Fibroblast of villous mesenchyme (primary cell): ENCODE measurements at places on chromosomes 4 and X. TPM values are rescaled to one million over a fixed set of nuclear protein-coding genes. Genes with fewer than 3 reads are reported as not detected.
A peak's percentile ranks its signal among the peaks of the same experiment; 100 is the strongest.

DNA sequence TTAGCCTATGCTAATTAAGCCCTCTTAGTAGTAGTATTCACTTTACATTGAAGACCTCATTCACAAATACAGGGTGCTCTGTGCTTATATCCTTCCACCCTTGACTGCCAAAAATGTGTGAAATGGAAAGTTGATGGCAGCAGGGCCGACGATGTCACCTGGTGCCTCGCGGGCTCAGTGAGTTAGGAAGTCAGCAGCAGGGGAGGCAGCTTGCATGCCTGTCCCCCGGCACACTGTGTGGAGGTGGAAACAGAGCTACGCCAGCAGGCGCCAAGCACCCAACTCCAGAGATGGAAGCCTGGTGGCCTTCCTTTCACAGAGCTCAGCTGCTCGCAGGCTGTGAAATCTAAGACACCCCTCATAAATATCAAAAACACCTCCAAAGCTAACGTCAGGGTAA, 8.4 kb downstream of the MSL3 start:
- DNase-seq, result no peak

RAB39B gene
- total RNA-seq, result under 0.01 and 0.43 TPM in 2 replicates

DNA sequence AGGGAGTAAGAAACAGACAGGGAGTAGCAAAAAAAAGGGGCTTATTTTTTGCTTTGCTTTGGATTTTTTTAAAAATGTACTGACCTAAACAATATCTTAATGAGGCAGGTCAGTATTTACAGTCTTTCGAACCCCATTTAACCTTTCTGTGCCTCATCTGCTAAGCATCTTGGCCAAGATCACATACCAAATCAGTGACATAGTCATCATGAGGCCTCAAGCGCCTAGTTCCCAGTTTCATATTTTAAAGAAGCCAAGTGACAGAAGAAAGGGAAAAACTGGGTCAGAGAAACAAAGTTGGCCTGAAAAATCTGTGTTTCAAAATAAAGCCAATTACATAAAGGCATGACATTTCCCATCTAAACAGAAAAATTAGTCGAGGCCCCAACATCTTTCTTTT, 94.6 kb upstream of the WDR44 start:
- peak; percentile 75 for DNase-seq

DNA sequence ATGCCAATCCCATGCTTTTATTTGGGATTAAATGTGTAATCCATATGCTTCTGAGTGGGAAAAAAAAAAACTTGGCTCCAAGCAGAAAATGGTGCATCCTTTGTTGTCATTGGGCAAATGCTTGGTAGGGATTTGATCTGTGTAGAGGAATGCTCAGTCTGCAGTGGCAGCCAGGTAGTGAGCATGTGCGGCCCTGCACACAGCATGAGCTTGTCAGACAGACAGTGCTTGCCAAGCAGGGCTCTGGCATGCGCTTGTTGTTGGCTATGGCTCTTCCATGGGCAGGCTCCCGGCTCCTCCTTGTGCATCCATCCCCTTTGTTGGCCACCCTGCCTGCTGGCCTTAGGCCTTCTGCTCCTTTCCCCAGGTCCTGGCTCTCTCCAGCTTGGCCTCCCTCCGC, 130.3 kb downstream of the GPR143 start:
- DNase-seq, result no peak

FGA gene
- total RNA-seq, result not detected in 2 replicates

USP17L25 gene
- not detected in 2 replicates for total RNA-seq

DNA sequence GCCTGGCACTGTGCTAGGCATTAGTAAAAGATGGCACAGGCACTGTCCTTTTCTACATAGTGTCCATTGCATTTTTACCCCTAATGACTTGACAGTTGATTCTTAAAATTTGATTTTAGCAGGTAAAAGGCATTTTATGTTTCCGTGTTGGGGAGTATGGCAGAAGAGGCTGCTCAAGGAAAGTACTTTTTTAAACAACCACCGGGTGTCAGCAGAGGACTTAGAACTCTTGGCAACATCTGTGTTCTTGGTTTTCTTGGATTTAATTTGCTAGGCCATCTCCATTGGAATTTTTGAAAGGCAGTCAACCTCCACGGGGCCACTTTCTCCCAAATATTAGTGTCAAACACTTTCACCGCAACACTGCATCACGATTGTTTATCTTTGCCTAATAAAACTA, 102.9 kb downstream of the TSPAN7 start:
- peak; percentile 40 for DNase-seq

DNA sequence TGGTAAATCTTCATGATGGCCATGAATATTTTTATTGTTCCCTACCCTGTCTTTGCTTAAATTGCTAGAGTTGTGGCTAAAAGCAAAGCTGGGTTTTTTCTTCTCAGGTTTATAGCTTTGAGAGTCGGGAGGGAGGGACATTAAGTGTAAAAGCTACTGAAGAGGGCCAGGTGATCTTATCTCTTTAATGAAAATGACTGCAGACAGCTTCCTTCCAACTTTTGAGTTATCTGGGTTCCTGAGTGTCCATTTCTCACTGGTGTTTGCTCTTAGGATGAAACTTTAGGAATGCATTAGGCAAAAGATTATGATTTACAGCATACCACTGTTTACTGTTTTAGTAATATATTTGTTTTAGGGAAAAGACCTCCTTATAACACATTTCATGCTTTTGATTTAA, 187.7 kb downstream of the SHROOM3 start:
- no peak for DNase-seq

FHDC1 gene
- total RNA-seq, result 0.32 and 1.7 TPM in 2 replicates

DNA sequence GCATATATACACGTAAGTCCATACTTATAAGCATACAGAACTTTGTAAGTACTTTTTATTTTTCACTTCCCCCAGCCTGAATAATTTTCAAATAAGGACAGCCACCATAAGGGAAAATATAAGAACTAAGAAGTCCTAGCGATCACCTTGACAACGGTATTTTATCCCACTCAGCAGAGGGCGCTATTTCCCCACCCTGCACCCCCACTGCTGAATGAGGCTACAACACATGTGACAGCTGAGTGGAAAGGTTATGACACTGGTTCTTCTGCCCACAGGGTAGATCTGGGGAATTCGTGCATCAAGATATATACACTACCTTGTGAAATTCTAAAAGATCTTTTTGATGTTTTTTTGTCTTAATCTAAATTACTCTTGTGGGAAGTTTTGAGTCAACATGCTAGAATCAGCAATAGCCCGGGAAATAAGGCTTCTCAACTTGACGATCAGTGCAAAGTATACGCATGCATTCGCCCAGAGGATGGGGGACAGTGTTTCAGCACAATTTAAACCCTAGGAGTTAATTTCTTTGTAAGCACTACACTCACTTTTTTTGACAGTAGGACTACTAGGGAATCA, 151.5 kb downstream of the CORIN start:
- DNase-seq, result peak; percentile 51

MAGEC3 gene
- total RNA-seq, result not detected in 2 replicates

DNA sequence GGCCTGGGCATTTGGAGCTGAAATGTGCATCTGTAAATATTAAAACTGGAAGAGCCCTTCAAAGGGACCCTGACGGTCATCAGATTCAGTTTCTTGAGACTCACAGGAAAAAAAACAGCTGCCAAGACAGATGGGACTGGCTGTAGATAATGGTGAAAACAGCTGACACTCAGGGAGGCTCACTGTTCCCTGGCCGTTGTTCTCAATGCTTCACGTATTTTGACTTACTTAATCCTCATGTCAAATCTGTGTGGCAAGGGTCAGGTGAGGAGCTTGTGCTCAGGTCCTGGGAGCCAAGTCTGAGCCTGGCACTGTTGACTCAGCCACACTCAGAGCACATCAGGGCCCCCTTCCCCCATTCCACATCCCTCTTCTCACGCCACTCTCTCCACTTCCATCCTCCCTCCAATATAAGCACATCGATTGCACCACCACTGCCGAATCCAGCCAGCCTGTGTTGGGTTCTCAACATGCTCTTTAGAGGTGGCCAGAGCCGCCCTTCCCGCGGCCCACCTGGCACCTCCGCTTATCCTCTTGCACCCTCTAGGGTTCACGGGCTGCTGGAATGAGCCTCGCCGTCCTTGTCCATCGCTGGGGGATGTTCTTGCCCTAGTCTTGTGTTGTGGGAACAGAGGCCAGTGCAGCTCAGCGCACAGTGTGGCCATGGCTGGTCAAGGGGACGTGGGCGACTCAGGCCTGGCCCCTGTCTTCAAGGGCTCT, 40.1 kb downstream of the EVC start:
- peak; percentile 80 for DNase-seq

DNA sequence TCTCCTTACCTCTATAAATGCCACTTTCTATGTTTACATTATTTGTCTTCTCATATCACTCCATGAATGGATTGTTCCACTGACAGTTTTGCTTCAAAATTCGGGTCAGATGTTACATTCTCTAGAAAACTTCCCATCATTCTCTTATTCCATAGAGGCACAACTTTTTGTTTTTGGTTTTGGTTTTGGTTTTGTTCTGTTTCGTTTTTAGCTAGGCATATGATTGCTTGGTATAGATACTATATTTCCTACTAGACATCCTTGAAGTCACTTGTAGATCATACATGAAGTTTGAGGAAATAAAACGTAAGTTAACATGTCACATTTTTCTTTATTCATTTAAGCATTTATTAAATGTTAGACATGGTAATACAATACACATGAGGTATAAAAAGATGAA, 961.0 kb downstream of the PCDH18 start:
- no peak for DNase-seq

DNA sequence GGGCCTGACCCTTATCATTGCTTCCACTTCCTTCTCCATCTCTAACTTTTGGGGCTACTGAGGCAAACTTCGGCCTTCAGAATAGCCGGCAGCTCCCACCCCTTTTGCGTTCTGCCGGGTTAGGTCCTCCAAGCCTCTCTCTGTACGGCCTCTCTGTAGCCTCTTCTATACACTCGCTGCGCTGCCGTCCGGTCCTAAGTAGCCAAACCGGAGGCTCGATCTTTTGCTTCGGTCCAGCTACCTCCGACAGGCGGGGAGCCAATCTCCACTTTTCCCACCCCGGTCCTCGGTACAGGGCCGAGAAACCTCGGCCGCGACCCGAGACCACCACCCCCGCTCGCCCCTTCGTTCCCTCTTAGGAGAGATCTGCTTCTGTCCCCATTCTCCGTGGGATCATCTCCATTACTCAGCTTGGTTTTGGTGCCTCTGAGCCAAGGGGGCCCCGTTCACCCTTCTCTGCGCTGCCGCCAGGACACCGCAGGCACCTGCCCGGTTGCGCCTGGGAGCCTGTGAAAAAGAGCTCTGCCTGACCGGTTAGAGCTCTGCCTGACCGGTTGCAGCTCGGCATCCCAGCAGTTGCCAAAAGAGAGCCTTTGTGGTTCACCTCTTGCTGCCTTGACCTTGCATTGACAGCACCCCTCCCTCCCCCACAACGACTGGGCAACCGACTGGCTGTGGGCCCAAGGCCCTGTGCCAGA, 1.0 kb upstream of the HTR2C start:
- DNase-seq, result no peak

- DNase-seq, result peak; percentile 3
Observed at GRCh38 chr4:89410687-89411086, 103.1 kb upstream of the GPRIN3 start.

- no peak for DNase-seq
Observed at GRCh38 chr4:48112017-48112667, 21.9 kb downstream of the TXK start.

BST1 gene
- total RNA-seq, result 19.9 and 37.7 TPM in 2 replicates

DNA sequence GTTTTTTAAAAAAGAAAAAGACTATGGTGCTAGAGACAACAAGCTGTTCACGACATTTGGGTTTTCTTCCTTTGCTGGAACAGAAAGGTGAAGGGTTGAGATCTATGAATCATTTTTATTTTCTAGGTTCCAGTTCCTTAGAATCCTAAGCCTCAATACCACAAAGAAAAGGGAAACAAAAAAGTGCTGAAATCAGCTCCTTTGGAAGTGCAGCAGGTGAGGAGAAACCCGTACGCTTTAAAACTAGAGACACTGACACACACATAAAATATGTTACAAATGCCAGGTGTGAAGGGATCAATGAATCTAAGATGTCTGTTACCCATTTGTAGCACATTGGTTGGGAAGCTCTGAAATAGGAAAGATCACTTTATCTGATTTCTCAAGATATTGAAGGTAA, 125.2 kb downstream of the AREG start:
- no peak for DNase-seq

DNA sequence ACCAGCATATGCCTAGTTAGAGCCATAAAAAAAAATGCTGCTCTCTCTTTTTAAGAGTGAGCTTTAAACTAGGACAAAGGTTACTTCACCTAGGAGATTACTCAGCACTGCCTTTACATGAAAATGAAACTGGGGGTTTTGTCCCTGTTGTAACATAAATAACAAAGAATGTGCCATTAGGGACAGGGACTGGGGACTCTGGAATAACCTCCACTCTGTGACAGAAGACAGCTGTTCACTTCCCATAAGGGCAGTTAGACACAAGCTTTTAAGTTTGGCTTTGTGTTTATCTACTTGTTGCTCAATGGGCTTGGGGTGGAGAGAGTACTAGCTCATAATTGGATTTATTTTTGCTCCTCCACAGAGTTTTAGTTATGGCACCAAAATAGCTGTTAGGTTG, 11.9 kb downstream of the ENPEP start:
- DNase-seq, result peak; percentile 34

DNA sequence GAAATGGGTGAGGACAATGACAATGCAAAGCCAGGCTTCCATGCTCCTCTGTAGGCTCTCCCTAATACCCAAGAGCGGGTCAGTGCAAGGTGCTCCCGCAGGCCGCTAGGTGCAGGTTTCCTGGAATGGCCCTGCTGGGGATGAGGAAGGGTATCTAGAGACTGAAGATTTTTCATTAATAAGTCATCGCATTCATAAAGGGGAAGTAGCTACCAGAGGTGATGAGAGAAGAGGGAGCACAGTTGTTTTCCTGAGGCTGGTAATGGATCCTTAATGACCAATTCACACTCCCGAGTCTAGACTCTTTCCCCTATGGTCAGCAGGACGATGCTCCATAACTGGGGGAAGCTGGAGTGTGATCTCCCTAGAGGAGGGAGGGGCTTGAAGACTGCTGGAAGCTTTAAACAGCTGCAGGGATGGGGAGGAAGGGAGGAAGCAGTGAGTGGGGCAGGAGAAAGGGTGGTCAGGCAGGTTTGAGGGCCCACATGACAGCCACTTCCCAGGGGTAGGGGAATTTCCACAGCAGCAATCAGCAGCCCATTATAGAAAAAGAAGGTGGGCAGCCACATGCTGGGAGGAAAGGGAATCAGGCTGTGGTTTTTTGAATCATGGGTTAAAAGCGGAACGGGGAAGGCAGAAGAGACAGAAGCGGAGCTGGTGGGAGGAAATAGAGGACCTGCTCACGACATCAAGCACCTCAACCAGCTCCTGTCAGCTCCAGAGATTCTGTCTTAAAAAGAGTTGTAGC, 10.2 kb upstream of the ATP6AP2 start:
- no peak for DNase-seq

GRCh38 chr4:20086799-20087521, 164.7 kb upstream of the SLIT2 start:
- DNase-seq, result no peak

NDST3 gene
- under 0.01 and 0.32 TPM in 2 replicates for total RNA-seq

- DNase-seq, result no peak
Observed at GRCh38 chr4:167943872-167944505, 148.3 kb upstream of the ANXA10 start.

CXCL6 gene
- 0.64 and 4.7 TPM in 2 replicates for total RNA-seq

DNA sequence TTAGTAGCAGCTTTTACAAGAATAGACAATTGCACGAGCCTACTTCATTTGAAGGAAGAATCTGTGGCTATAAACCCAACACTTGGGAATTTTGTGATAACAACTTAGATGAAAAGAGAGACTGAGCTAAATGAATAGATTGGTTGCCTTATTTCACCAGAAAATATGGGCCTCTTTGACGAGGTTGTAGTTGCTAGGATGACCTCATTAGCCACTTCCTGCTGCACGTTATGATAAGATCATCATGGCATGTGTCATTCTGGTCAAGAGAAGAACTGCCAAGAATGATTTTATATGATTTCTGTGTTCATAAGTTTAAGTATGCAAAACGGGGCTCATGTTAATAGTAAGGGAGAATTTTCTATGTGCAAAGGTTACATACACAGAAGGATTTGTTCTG, 321.9 kb upstream of the GIMD1 start:
- DNase-seq, result peak; percentile 21
